Cardiac muscle cell (in vitro differentiated cells and primary cell): ENCODE measurements at places on chromosomes 2 and 18. TPM values are rescaled to one million over a fixed set of nuclear protein-coding genes. Genes with fewer than 3 reads are reported as not detected.

The KLHL14 gene
- 45.8 and 54.8 TPM in 2 replicates for polyA plus RNA-seq

The ZEB2 gene
- 16.8 and 17.9 TPM in 2 replicates for polyA plus RNA-seq

The PROM2 gene
- polyA plus RNA-seq: 1.4 and 2.3 TPM in 2 replicates

The SP9 gene
- not detected in 2 replicates for polyA plus RNA-seq

The KRTCAP3 gene
- 2.0 and 4.9 TPM in 2 replicates for polyA plus RNA-seq

The NCK2 gene
- 55.0 and 75.5 TPM in 2 replicates for polyA plus RNA-seq

The HAAO gene
- polyA plus RNA-seq: 0.43 and 0.79 TPM in 2 replicates

The COL6A3 gene
- polyA plus RNA-seq: 0.24 and 1.3 TPM in 2 replicates

The IL1A gene
- polyA plus RNA-seq: not detected in 2 replicates

DNA sequence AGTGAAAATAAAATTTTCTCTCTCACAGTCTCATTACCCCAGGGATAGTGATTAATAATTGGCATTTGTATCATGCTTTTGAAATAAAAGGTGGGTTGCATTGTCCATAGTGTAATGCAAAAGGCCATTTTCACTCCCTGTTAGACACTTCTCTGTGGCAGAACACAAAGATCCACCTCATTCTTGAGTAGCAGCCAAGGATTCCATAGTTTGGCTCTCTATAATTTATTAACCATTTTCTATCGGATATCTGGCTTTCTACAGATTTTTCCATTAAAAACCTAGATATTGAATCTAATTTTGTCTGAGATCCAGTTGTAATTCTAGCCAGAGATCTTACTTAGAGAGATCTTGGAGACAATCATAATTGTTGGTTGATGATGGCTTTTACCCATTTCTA lies 39.0 kb downstream of the CDCA7 start:
- DNase-seq: no peak
- H3K27ac ChIP-seq: peak overlapping the region; percentile 83
- H3K36me3 ChIP-seq: no peaks in the 10 kb centered on the region
- H3K27me3 ChIP-seq: no peaks in the 10 kb centered on the region

GRCh38 chr18:76530391-76530790 lies 35.3 kb upstream of the ZNF516 start:
- peaks cover 16% of the 10 kb centered on the region for H3K4me1 ChIP-seq
- no peak overlapping the region for H3K4me3 ChIP-seq
- no peak for DNase-seq
- no peaks in the 10 kb centered on the region for H3K36me3 ChIP-seq

DNA sequence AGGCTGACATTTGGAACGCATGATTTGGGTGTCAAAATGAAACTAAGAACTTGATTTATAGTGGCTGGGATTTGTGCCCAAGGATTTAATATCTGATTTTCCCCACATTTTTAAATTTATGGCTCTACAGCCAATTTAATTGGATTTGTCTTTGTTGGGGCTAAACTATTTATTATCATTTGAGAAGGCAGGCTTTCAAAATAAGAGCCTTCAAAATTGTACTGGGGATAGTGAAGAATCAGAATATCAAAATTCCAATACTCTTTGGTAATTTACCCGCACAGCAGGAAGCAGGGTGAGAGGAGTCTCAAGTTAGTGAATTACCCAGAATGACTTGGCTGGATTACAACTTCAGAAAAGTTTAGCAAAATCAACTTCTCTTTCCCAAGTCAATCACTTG lies 278.1 kb downstream of the LRATD1 start:
- H3K4me3 ChIP-seq: no peak overlapping the region
- no peaks in the 10 kb centered on the region for H3K27me3 ChIP-seq
- no peaks in the 10 kb centered on the region for H3K36me3 ChIP-seq
- no peak for DNase-seq
- no peak overlapping the region for H3K27ac ChIP-seq

DNA sequence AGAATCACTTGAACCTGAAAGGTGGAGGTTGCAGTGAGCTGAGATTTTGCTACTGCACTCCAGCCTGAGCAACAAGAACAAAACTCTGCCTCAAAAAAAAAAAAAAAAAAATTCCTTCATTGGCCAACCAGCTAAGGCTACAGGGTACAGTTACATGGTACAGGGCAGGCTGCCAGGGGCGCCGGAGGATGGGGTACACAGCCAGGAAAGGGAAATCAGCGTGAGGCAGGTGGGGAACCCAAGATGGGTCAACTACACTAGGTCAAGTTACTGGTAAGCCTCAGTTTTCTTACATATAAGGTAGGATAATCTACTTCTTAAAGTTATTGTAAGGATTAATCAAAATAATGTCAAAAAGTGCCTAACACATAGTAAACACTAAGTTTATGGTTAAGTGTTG lies 142.6 kb upstream of the MSH6 start:
- peaks cover 10% of the 10 kb centered on the region for H3K4me1 ChIP-seq
- no peak overlapping the region for H3K27ac ChIP-seq
- DNase-seq: no peak
- H3K27me3 ChIP-seq: no peaks in the 10 kb centered on the region

- no peak overlapping the region for H3K4me3 ChIP-seq
- no peaks in the 10 kb centered on the region for H3K36me3 ChIP-seq
- H3K27me3 ChIP-seq: no peaks in the 10 kb centered on the region
- DNase-seq: no peak
- no peak overlapping the region for H3K27ac ChIP-seq
Observed at GRCh38 chr2:240179941-240180666, 39.6 kb upstream of the OTOS start.

DNA sequence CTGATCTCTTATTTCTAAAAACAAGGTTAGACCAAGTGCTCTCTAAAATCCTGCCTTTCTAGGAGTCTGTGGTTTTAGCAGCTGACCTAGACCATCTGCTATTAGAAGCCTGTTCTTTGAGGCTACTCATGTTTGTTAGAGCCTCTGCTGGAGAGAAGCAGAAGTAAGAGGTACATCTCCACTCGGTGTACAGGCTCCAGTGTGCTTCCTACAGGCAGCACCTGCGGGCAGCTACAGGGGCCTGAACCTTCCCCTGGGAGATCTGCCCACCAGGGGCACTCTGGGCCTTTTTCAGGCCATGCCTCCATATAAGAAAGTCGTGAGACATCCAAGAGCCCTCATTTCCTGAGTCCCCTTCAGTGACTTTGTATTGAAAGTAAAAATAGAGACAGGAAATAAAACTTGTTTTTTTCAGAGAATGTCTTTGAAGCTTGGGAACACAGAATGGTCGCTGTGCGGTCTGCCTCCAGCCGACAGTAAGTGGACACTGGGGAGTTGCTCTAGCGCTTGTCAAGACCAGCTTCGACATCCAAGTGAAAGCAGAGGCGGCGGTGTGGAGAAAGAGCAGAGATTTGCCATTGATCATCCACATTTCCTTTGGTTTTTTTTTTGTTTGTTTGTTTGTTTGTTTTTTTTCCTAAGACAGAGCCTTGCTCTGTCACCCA lies 31.7 kb downstream of the ONECUT2 start:
- H3K4me1 ChIP-seq: no peaks in the 10 kb centered on the region
- no peak overlapping the region for H3K4me3 ChIP-seq
- no peaks in the 10 kb centered on the region for H3K36me3 ChIP-seq
- H3K27ac ChIP-seq: no peak overlapping the region

DNA sequence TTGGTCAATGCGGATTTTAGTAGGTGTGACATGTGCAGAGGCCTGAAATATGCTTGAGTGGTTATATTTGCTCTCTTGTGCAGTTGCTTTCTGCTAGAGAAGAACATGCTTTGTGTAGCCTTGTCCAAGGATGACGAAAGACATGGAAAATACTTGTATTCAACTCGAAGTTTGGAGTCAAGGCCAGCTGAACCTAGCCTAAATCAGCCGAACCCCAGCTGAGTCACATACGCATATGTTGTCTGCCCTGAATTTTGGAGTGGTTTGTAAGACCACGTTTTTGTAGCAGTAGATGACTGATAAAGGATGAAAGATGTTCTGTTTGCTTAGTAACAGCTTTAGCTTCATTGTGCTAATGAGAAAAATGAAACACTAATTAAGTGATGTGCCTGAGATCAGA lies 22.5 kb upstream of the SPAG16 start:
- no peak for DNase-seq
- no peak overlapping the region for H3K4me3 ChIP-seq
- H3K4me1 ChIP-seq: no peaks in the 10 kb centered on the region
- no peaks in the 10 kb centered on the region for H3K36me3 ChIP-seq
- H3K27ac ChIP-seq: no peak overlapping the region

DNA sequence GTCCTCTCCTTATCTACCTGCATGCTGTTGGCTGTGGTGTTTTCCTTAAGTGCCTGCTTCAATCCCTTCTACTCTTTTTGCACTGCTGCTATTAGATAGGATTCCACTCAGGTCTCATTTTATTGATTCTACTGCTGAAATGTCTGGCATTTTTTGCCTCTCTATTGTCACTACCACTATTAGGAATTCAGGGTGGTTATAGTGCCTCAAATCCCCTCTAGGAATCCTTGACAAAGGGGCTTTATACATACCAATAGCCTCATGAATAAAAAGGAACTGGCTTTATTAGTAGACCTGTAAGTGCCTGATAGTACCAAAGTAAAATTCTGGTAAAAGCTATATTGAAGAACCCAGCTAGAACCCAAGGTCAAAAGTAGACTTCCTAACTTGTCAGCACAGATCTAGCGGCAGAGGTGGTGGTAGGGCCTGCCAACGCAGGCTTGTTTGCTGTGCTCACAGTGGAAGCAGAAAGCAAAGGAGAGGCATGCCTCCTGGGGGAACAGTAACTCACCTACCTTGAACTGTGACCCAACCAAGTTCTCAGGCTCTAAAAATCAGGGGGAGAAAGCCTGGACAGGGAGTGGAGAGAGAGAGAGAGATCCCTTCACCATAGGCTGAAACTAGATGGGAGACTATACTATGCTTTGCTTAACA lies 200.8 kb downstream of the RAB3GAP1 start:
- H3K27ac ChIP-seq: no peak overlapping the region
- H3K4me1 ChIP-seq: no peaks in the 10 kb centered on the region
- H3K4me3 ChIP-seq: no peak overlapping the region
- no peaks in the 10 kb centered on the region for H3K36me3 ChIP-seq
- no peak for DNase-seq
- H3K27me3 ChIP-seq: no peaks in the 10 kb centered on the region

GRCh38 chr18:10416065-10416464 lies 38.4 kb upstream of the APCDD1 start:
- H3K27ac ChIP-seq: no peak overlapping the region
- no peaks in the 10 kb centered on the region for H3K4me1 ChIP-seq
- DNase-seq: no peak
- no peaks in the 10 kb centered on the region for H3K27me3 ChIP-seq

DNA sequence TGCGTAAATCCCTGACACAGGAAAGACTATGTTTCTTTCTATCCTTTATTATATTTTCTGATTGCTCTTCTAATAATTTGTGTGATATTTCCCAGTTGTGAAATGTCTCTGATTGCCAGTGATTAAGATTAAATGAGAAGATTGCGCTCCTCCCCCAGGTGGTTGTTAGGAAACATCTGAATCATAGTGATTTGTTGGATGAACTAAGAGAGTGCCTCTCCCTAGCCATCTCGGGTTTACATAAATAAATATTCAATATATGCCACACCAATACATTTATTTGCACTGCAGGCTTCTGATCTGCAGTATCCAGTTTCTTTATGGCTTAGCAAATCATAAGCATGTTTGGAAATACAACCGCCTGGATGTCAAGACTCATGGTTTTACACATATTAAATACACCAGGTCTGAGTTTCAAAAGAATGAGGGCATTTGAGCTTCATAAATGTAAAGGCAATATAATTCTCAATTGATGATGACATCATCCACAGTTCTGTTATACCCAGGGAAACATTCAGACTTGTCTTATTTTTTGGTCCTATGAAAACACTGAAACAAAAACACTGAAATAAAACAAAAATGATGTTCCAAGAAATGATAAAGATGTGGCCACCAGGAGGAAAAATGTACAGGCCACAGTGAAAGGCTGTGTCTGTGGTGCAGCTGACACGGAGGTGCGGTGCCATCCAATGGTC lies 826.7 kb upstream of the ACVR2A start:
- no peak overlapping the region for H3K27ac ChIP-seq
- no peak for DNase-seq
- no peaks in the 10 kb centered on the region for H3K36me3 ChIP-seq
- H3K27me3 ChIP-seq: no peaks in the 10 kb centered on the region

DNA sequence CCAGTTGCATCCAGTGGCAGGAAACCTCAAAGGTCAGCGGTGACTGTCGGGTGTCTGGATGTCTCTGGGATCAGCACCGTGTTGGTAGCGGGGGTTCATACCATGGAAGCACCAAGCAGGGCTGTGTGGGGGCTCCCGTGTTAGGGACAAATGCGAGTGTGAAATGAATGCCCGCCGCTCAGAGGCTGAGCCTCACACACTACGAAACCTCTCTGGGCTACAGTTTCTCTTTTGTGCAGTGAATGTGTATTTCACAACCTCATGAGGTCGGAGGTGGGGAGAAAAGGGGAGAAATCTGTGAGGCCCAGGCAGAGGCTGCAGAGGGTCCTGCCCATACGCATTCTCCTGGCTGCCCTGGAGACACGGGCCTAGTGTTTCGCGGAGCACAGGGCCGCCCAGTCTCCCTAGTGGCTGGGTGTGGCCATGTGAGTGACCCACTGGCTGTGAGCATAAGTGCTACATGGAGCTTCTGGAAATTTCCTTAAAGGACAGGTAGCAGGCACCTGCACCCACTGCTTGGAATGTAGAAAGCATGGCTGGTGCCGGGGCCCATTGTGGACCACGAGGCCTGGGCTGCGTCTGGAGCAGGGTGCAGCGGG lies 138.0 kb upstream of the GLI2 start:
- DNase-seq: peak; percentile 43
- no peaks in the 10 kb centered on the region for H3K4me1 ChIP-seq
- peaks cover 42% of the 10 kb centered on the region for H3K27me3 ChIP-seq
- H3K4me3 ChIP-seq: no peak overlapping the region

DNA sequence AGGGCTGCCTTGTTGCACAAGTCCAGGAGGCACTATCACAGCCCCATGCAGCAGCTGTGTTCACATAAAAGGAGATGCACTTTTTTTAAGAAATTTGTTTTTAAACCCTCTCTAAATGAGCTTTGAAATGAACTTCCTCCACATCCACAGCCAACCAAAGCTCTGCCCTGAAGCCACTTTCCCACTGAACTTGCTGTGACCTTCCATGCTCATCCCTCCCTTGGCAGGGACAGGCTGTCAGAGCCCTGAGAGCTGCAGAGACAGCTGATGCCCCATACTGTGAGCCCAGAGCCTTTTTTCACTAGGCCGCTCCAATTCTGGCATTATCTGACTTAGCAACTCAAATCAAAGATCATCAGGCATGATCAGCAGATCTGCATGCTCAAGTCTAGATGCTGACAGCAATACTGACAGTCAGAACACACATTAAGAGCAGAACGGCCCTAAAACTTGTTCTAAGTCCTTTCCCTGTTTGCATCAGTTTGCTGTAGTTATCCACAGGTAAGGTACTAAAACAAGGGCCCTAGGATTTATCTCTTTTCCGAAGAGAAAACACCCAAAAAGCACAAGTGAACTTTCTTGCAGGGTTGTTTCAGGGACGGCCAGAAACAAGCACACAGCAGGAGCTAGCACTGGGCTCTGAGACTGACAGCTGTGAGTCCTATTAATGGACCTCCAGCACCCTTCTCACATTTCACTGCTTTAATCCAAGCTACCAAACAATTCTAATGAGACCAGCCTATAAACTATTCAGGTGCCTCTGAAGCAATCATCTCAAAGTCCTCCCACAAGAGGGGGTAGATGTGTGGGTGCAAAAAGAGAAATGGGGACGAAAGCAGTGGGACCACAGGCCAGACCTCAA lies 34.9 kb downstream of the RNU4ATAC start:
- no peak overlapping the region for H3K27ac ChIP-seq
- H3K4me3 ChIP-seq: no peak overlapping the region
- DNase-seq: no peak
- H3K27me3 ChIP-seq: no peaks in the 10 kb centered on the region

GRCh38 chr2:55355451-55355850 lies 64.2 kb downstream of the CCDC88A start:
- no peak for DNase-seq
- no peaks in the 10 kb centered on the region for H3K27me3 ChIP-seq
- peaks cover 17% of the 10 kb centered on the region for H3K36me3 ChIP-seq
- no peak overlapping the region for H3K27ac ChIP-seq
- H3K4me1 ChIP-seq: no peaks in the 10 kb centered on the region
